ENCODE measurements at places on chromosomes 16 and 17.
A peak's percentile ranks its signal among the peaks of the same experiment; 100 is the strongest.

DNA sequence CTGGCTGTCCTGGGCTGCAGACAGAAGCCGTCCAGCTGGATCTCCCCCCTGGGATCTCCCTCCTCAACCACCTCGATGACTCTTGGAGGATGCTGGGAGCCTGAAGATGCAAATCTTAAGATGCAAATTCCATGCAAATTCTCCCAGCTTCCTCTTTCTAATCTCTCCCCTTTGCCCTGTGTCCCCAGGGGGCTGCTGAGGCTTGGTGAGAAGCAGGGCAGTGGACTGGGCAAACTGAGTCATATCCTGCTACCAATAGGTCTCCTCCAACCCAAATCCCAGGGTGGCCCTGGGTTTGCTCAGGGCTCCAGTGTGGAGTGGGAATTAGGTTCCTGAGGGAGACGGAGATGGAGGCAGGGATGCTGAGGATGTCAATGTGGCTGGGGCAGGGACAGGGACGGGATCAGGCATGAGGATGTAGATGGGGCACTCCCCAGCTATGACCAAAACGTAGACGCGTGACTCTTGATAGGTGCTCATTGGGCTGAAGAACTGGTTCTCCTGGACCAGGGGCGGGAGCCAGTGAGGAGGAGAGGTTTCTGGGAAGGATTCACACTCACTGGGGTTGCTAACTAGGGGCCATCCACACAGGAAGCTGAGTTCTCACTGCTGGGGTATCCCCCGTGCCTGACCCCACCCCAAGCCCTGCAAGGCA lies 3.6 kb upstream of the ALOX12B start:
- no peak for DNase-seq

GRCh38 chr16:1871974-1872635 lies at the start of gene MEIOB:
Gene MEIOB (minus strand): TSS chr16:1872164. CDS start chr16:1868175, 3,989 bp downstream.
- DNase-seq: peak; percentile 14

GRCh38 chr17:82486231-82487094 lies 27.9 kb downstream of the NARF start:
- DNase-seq: no peak

- no peak for DNase-seq
These were observed 12.4 kb downstream of the UBALD1 start for GRCh38 chr16:4602331-4602730.

GRCh38 chr17:81309140-81309858 lies 14.2 kb upstream of the SLC38A10 start:
- DNase-seq: no peak

- no peak for DNase-seq
These were observed 100.8 kb downstream of the SDR42E1 start for GRCh38 chr16:81910366-81910885.

DNA sequence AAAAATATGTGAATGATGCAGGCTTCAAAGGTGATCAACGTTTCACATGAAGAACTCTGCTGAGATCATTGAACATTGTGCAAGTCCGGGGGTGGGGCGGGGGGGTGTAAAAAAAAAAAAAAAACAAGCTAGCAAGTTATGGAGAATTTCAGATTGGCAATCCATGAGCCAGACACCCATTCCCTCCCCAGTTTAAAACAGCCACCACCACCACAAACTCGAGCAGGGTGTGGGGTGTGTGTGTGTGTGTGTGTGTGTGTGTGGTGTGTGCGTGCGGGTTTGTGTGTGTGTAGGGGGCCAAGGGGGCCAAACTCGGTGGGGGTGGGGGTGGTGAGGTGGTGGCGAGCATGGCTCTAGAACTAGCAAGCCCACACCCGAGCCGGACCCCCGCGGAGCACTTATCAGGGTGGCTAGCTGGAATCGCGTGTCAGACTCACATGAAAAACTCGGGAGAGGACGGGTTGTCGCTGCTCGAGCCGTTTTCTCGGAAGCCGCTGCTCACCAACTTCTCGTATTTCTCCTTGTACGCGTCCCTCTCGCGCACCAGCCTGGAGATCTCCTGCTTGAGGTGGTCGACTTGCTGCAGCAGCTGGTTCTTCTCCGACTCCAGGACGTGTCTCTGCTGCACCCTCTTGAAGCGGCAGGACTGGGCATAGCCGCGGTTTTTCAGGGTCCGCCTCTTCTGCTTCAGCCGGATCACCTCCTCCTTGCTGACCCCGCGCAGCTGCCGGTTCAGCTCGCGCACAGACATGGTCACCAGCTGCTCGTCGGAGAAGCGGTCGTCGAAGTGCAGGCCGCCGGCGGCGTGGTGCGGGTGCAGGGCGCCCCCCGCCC lies 2.0 kb downstream of the MAF start:
- peak; percentile 44 for DNase-seq

DNA sequence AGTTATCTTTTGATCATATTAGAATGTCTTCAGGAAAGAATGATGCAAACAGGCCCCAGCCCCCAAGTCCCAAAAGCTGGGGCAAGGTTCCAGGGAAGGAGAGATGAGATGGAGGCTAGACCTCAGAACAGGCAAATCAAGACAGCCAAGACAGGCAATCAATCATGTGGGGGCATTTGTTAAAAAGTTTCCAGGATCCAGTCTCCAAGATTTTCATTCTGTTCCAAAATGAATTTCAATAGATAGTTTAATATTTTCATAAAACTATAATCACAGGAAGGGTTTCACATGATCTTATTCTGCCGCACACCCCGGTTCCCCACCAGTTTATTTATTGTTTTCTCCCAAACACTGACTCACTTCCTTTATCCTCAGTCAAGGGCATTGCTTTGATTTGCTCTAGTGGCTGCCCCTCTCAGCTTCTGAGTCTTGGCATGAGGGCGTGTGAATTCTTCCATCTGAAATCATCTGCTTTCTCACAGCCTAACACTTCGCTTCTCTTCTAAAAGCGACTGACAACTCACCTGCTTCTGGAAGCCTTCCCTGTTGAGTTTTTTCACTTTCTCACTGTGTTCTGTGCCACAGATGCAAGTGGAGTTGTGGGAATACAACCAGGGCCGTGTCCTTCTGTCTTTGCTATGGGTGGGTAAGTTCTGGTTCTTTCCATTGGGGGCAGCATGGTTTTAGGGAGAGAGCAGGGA lies 12.2 kb upstream of the TERF2 start:
- DNase-seq: no peak

- peak; percentile 27 for DNase-seq
These were observed 790 bp downstream of the NCBP3 start for GRCh38 chr17:3845291-3845620.

GRCh38 chr16:1990351-1991134 lies 773 bp downstream of the SYNGR3 start:
- DNase-seq: peak; percentile 41

DNA sequence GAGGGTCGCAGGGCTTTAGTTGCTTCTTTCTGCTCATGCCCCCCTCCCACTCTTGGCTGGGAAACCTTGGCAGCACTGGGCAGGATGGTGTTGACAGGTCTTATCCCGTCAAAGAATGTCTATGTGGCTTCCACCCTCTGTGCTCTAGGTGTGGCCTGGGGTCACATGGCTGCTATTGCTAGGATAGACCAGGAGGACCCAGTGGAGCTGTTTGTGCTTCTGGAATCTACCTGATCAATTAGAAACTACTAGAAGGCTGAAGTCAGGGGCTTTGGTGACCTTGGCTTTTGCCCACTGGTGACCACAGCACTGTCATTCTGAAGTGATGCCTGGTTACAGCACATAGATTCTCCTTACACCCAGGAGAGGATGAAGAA lies 105.8 kb downstream of the CMIP start:
- no peak for DNase-seq

- DNase-seq: no peak
These were observed 28.6 kb upstream of the GAN start for GRCh38 chr16:81286190-81286589.

- DNase-seq: no peak
These were observed 12.1 kb downstream of the ZZEF1 start for GRCh38 chr17:4130715-4131114.

GRCh38 chr16:12304861-12305596 lies 328.5 kb downstream of the SNX29 start:
- no peak for DNase-seq

- no peak for DNase-seq
These were observed 36.9 kb downstream of the YPEL2 start for GRCh38 chr17:59368218-59368857.

DNA sequence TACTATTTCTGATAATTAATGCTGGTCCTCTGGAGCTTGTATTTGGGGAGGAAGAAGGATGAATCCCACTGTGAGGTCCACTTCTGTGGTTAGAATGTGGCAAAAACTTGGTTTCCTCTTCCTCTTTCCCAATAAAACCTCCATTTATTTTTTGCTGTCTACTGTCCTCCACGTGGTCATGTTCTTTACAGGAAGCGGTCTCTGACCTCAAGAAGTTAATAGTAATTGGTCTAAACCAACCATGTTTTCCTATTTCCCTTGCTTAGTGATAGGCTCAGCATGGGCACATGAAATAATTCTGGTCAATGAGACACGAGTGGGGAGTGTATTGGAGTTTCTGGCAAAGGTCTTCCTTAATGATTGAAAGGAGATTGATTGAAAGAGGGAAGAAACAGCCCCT lies 33.9 kb downstream of the CHP2 start:
- DNase-seq: no peak

DNA sequence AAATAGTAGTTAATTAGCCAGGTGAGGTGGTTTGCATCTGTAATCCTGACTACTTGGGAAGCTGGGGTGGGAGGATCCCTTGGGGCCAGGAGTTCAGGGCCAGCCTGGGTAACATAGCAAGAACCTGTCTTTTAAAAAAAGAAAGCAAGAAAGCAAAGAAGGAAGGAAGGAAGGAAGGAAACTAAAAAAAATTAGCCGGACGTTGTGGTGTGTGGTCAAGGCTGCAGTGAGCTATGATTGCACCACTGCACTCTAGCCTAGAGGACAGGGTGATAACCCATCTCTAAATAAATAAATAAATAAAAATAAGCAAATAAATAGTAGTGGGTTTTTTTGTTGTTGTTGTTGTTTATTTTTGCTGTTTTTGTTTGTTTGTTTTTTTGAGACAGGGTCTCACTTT lies 39.3 kb upstream of the MAP2K6 start:
- DNase-seq: no peak

DNA sequence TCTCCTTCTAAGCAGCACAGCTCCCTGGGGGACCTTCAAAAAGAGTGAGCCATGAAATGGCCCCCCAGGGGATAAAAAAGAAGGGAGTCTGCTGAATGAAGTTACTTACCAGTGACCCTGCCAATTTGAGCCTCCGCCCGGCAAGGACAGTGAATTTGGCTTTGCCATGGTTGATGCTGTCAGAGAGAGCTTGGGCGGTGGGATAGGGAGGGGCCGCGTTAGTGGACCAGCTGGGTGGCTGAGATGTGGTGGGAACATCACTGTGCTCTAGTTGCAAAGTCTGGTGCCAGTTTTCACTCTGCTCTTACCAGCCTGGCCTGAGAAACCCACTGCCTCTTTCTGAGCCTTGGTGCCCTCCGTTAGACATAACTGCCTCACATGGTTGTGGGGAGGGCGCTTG lies 114.6 kb downstream of the MRM1 start:
- no peak for DNase-seq

DNA sequence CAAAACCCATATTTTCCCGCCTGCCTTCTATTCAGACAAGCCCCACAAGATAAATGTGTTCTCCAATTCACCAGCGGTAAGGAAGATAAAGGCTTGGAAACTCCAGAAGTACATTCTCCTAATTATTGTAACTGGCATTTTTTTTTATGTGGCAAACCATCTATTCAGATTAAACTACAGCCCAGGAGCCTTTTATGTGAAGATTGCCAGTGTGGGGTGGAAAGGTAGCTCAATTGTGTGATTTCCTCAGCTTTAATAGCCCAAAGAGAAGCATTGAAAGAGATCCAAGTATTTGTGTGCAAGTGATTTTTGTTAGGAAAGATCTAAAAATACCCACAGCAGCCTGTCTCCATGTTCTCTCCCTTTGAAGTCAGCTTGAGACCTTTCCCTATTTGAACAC lies 451.4 kb upstream of the CCL2 start:
- no peak for DNase-seq

DNA sequence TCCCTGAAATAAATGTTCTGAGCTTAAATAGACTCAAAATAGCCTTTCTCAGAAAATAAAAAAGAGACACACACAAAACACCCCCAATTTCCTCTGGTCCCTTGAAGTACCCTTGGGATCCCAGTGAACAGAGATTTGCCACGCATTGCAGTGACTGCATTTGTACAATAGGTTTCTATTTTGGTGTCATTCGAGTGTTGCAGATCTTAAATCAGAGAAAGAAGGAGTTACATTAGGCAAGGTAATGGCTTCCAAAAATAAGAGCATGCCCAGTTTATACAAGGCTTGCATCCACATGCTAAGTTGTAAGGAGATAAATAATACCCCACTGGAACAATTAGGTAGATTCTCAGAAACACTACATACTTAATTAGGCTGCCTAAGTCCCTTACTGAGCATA lies 2.2 kb downstream of the TOX3 start:
- DNase-seq: no peak

GRCh38 chr16:67463059-67463458 lies 17.9 kb downstream of the ATP6V0D1 start:
- no peak for DNase-seq

DNA sequence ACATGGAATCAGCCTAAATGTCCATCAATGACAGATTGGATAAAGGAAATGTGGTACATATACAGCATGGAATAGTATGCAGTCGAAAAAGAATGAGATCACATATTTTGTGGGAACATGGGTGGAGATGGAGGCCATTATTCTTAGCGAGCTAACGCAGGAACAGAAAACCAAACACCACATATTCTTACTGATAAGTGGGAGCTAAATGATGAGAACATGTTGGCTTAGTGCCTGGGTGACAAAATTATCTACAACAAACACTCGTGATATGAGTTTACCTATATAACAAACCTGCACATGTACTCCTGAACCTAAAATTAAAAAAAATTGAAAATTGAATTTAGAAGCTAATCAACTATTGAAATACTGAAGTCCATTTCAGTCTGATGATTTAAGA lies 6.1 kb downstream of the ANKS4B start:
- no peak for DNase-seq

DNA sequence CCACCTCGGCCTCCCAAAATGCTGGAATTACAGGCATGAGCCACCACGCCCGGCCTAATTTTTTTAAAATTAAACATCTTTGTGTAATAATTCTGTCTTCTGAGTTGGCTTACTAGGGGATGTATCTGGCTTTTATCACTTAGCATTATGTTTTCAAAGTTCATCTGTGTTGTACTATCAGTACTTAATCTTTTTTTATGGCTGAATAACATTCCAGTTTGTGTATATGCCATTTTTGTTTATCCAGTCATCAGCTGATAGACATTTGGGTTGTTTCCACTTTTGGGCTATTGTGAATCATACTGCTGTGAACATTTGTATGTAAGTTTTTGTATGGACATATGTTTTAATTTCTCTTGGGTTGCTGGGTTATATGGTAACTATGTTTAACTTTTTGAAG lies 69.0 kb downstream of the CHD9 start:
- no peak for DNase-seq

Data from activated CD4-positive, alpha-beta T cell treated with anti-CD3 and anti-CD28 coated beads for 4 hours (primary cell).